Mammary epithelial cell (primary cell): ENCODE measurements at places on chromosomes 1 and 21. TPM values are rescaled to one million over a fixed set of nuclear protein-coding genes. Genes with fewer than 3 reads are reported as not detected.

ANKRD34A gene
- total RNA-seq, result 1.2 and 1.6 TPM in 2 replicates

CELA3B gene
- total RNA-seq, result not detected

LCE1D gene
- not detected for total RNA-seq

GRCh38 chr1:100305954-100306353, 39.9 kb downstream of the RTCA start:
- DNase-seq, result no peak

DNA sequence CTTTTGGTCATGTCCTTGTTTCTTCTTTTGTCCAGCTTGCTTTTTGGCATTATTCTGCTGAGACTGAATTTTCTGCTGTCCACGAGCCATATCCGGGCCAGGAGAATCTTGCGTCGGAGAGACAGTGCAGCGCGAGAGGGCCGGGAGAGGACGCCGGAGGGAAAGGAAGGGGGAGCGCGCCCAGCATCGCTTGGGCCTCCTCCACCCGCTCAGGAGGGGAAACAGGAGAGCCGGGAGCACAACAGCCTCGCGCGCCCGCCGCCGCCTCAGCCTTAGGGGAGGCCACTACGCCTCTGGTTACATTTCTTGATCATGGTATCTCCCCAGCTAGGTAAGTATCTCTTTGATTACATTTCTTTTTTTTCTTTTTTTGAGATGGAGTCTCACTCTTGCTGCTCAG, 7.4 kb upstream of the DEGS1 start:
- no peak for DNase-seq

DNA sequence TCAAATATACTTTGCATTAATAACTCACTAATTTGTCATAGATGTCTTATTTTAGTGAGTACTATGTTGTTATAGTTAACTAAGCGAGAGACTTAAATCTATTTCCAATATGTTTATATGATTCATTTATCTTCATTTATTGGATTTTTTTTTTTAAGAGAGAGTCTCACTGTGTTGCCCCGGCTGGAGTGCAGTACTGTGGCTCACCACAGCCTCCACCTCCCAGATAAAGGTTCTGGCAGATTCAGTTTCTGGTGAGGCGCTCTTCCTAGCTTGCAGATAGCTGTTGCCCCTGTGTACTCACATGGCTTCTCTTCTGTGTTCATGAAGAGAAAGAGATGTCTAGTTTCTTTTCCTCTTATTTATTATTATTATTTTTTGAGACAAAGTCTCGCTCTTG, 43.9 kb downstream of the SNRPE start:
- DNase-seq, result no peak

- no peak for DNase-seq
These were observed 45.2 kb downstream of the ZNF691 start for GRCh38 chr1:42891465-42892138.

DNA sequence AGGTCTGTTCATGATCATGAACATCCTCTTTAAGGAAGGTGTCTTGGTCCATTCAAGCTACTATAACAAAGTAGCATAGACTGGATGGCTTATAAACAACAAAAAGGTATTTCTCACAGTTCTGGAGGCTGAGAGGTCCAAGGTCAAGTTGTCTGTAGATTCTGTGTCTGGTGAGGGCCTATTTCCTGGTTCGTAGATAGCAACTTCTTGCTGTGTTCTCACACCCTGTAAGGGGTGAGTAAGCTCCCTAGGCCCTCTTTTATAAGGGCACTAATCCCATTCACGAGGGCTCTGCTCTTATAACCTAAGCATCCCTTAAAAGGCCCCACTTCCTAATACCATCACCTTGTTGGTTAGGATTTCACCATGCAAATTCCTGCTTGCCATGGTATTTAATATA, 347.7 kb downstream of the PTBP2 start:
- no peak for DNase-seq

GRCh38 chr1:30986755-30987154, 78.2 kb upstream of the SDC3 start:
- no peak for DNase-seq

GRCh38 chr1:198563583-198563982, 23.1 kb upstream of the ATP6V1G3 start:
- DNase-seq, result peak; percentile 37

DNA sequence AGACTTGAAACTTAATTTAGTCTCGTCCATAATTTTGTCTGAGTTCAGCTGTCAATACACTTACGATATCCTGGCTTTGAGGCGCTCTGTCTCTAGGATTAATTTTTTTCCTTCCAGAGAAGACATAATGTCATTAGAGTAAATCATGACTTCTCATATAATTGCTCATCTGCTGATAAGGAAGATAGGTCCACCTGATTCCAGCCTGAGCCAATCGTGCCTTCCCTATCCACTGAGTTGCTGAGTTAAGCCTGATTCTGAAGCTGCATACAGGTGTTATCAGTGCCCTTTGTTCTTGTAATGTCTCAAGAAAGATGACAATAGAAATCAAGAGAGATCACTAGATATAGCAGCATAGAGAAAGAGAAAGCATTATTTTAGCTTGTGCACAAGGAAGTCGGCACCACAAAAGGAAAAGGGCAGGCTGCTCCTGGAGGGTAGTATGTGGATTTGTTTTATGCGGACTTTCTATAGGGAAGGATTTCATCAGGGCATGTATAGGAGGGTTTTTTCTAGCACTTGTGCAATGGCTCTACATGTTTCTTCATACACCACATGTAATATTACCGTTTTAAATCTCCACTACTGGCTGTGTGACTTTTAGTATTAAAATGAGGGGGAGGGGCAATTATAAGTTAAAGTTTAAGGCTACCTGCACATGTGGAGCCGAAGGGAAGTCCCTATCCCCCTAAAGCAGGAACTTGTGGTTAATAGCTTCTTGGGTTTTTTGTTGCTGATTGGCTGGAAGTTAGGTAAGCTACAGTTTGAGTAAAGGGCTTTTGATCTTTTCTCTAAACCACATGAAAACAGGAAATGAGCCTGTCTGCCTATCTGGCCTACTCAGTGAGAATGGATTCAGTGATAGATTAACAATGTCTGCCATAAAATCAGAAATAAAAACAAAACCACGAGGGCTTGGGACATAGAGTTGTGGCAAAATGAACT, 133.4 kb downstream of the PLPPR5 start:
- DNase-seq, result peak; percentile 7

GRCh38 chr1:25695090-25695770, 78.6 kb downstream of the MAN1C1 start:
- peak; percentile 36 for DNase-seq

DNA sequence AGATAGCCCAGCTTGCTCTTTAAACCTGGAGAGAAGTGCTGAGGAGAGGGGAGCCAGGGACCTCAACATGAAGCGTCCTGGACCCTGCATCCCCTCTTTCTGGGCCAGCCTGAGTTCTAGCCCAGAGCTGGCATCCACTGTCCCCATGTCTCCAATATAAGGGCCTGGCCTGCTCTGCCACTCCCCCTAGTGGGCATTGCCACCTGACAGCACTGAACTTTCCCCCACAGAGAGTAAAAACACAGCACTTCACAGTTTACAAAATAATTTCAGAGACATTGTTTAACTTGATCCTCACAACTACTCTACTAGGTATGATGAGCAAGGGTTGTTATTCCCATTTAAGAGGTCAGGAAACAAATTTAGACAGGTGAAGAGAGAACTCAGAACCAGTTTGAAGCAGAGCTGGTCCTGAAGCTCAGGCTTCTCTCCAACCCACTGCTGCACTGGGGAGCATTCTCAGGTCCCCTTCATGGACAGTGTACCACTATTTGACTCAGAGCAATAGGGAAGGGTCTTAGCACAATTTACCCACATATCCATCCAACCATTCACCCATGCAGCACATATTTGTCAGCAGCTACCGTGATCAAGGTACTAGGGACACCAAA, 151.2 kb downstream of the DMRTA2 start:
- DNase-seq, result peak; percentile 12
